D721Med (cell line): ENCODE measurements at places on chromosomes 3 and 15.

DNA sequence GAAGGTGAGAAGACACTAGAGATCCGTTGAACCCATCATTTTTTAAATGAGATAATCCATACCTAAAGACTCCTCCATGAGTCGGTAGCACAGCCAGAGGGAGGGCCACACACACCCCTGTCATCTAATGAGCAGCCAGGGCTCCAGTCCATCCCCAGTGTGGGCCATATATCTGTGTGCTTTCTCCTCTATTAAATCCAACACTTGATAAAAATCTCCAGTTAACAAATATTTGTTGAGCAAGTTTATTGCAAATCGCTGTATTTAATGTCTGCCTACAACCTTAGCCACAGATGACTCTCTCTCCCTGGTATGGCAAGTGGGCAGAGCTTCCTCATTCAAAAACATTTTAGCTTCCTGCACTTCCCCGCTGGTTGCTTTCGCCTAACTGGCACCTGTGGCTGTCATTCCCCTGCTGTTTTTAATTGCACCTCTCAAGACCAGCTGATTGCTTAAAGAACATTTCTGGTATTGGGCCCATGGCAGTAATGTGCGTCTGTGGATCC, 82.8 kb downstream of the SMAD3 start:
- DNase-seq = no peak

GRCh38 chr3:167958141-167958540, 137.6 kb downstream of the GOLIM4 start:
- no peak for DNase-seq

DNA sequence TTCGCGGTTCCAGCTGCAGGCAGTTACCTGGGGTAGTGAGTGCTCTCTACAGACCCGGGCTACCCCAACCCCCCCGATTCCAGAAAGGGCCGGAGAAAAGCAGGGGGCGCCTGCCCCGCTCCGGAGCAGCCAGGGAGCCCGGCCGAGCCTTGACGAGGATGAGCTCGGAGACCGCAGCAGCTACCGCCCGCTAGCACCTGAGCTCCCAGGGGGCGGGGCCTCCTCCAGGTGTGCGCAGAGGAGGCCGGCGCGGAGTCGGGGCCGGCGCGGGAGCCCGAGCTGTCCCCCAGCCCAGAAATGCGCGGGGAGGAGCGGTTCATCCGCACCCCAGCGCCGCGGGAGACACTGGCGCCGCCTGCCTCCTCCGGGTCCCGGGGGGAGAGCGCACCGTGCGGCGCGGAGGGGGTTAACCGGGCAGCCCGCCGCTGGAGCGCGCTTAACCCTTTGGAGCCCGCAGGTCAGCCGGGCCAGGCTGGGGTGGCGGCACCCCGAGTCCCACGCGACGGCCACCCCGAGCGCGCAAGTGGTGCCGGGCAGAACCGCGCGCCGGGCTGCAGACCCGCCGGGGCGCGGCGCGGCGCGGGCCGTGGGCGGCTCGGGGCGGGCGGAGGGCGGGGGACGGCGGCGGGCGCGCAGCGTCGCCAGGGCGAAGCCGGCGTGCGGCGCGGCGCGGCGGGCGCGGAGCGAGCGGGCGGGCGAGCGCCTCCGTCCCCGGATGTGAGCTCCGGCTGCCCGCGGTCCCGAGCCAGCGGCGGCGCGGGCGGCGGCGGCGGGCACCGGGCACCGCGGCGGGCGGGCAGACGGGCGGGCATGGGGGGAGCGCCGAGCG, at the start of gene CACNA1D:
Gene CACNA1D, plus strand, starts transcription at position 649 of the 829 bp plus-strand sequence. CDS start 556 bp downstream, outside the sequence.
- DNase-seq = peak; percentile 36

- DNase-seq = no peak
Observed at GRCh38 chr15:74144153-74144775, 13.9 kb downstream of the ISLR2 start.

DNA sequence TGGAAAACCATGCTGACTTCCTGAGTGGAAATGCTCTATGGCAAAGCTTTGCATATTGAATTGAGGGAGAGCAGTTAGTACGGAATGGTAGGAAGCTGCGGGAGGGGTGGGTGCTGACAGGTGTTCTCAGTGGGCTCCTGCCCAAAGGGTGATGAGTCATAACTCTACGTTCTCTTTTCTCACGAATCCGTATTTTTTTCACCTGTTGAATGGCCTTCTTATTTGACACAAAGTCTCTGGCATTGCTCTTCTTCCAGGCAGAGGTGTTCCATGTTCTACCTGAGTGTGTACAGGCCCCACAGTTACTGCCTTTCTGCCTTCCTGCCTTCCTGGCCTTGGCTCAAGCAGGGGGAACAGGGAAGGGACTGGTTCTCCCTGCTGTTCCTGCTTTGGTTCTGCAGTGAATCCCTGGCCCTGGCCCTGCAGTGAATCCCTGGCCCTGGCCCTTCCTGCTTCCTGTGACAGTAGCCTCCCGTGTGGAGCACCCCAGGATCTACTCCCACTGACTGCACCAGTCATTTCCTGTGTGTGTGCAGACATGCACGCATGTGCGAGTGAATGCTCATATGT, 31.9 kb downstream of the TRAK1 start:
- no peak for DNase-seq
